ENCODE measurements at places on chromosomes 11 and 22.
A peak's percentile ranks its signal among the peaks of the same experiment; 100 is the strongest.

DNA sequence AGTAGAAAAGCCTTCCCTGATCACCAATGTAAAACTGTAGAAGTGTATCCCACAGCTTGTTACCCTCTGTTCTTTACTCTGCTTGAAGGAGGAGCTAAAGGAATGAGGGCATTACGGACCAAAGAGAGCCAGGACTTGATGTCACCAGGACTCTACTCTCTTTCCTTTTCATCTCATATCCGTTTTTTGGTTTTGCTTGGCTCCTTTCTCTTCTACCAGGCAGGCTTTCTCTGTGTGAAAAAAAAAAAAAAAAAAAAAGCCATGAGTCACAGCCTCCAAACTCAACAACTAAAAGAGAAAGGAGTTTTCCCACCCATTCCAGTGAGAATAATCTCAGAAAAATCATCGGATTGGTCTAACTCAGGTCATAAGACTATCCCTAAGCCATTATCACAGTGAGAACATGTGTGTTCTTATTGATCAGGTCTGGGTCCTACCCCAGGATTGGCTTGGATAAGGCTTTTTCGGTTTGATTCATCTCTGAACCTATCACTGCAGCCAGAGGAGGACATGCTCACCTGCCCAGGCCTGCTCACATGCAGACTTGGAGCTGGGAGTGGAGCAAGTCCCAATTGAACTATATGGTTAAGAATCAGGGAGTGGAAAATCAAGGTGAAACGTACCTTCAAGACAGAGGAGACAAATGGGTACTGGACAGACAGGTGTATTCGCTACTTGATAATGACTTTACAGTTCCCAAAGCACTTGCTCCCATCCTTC, 19.4 kb upstream of the LRRC55 start:
- peak; percentile 57 for DNase-seq

- no peak for DNase-seq
Measured at GRCh38 chr11:30125456-30125855, 105.4 kb upstream of the FSHB start.

DNA sequence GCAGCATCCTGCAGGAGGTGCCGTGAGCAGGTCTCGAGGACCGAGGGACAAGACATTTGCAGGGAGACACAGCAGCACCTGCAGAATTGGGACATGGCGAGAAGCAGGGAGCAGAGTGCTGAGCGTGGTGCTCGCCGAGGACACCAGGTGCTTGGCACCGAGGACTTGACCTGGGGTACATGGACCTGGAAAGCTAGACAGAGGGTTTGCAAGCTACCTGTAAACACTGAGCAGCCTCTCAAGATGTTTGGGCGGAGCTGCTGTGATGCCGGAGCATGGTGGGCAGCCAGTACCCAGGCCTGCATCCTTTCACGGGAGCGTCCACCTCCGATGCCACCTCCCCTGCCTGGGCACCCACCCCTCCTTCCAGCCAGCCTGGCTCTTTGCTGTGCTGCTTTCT, 773.2 kb downstream of the TBC1D22A start:
- no peak for DNase-seq

DNA sequence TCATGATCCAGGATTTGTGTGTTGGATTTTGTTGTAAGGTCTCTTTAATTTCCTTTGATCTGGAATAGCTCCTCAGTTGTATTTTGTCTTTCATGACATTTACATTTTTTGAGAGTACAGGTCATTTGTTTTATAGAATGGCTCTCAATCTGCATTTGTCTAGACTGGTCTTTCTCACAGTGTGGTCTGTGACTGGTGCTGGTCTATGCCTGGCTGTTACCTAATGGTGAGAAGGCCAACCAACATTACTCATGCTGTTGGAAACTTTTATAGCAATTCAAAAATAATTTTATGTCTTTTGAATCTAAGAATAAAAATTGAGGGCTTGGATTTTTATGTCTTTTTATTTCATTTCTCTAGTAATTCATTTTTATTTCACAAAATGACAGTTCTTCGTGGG, 3.9 kb upstream of the NCR3LG1 start:
- DNase-seq: no peak

DNA sequence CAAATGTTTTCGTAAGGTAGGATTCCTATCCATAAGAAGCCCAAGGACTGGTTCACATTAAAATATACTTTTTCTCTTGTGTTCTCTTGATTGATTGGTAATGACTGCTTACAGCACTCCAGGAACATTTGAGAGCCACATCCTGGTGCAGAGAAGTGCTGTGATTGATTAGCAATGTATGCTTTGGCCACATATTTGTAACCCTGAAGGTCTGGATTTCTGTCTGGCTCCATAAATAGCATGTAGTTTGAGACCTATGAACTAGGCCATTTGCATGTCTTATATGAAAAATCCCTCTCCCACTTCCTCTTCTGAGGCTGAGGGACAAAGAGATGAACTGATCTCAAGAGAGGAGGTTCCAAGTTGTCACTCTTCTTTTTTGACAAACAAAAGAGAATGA, 49.3 kb upstream of the CD44 start:
- no peak for DNase-seq

DNA sequence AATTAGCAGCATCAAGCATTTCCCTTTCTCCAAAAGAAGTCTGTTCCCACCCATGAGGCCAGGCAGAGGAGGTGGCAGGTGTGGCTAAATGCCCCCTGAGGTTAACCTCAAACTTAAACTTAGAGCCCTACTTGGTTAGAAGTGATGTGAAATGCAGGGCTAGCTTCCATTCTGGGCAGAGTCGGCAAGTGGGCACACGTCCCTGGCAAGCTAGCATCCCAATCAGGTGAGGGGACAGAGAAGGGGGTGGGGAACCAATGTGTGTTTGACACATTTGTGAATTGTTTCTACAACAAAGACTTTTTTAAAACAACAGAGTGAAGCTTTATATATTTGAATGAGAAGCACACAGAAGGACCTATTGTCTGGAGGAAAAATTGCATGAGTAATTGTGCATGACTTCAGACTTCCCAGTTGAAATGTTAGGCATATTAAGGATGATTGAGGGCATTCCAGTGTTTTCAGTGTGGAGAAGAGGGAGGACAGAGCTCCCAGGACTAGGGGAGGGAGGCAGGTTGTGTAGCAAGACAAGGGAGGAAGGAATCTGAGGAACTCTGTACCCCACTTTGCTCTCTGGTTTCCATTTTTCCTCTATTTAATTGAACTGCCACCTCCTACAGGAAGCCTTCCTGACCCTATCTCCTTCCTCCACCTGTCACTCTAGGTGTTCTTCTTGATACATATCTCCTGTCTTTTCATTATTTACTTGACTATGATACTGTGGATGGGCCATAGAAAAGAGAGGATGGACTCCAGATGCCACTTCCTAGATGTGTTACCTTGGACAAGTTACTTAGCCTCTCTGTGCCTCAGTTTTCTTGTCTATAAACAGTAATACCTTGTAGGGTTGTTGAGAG, 83.3 kb upstream of the PICALM start:
- no peak for DNase-seq

DNA sequence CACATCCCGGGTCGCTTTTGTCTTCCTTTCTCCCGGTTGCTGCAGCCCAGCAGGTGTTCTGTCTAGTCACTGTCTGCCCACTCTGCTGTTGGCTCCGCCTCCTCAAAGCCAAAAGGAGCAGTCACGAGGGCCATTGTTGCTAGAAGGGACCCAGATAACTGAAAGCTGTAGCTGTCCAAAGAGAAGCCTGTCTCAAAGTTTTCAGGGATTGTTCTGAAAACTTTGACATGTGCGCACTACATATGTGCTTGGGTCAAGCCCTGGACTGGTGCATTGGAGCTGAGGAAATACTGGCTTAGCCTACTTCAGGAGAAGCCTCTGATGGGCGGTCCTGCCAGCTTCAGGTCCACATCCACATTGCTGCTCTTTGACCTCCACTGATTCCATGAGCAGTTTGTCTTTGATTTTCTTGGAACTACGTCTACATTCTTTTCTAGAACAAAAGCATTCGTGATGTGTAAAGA, 8.8 kb upstream of the OR2AT4 start:
- no peak for DNase-seq

DNA sequence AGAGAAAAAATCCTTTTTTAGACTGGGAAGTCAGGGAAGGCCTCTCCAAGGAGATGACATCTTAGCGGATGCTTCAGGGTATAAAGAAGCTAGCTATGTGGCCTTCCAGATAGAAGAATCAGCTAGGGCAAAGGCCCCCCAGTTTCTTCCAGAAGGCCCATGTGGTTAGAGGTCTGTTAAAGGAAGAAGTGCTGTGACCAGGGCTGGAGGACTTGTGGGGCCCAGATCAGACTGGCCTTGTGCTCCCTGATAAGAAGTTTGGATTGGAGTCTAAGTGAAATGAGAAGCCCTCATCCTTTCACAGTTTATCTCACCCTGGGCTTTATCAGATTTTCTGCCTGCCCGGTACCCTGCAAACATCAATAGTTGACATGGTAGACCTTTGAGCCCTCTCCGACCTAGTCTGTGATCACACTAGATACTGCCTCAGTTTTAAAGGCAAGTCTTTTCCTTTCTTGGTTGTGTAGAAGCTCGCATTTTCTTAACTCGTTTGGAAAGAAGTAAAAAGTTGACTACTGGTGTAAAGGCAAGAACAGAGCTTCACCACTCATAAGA, 7.8 kb downstream of the AMPD3 start:
- DNase-seq: no peak

DNA sequence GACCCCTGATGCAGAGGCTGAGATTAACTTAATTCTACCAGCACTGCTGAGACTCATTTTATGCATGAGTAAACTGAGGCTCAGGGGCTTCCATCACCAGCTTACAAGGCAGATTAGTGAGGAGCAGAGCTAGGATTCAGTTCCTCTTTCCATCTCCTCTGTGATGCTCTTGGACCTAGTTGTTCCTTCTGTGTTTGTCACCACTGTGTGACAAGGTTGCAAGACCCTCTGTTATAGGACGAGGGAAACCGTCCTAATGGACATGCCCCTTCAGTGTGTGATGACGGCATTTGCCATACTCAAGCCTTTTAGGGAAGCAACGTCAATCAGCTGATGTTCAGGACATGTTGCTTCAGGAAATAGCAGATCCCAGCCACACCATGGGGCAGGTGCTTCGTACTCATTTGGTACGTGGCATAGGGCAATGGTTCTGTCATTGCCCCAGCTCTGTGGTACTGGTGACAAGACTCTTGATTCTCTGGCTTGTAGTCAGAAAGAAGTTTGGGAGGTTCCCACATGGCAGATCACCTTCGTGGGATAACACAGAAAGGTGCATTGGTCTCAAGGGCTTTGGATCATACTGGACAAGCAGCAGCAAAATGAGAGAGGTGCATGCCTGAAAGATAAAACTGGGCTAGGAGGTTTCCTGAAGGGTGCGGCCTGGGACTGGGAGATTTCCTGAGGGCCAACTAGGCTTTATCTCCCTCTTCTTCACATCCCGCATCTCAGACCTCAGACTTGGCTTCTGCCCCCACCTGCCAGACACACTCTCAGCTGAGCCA, 23.9 kb upstream of the CD44 start:
- DNase-seq: no peak

DNA sequence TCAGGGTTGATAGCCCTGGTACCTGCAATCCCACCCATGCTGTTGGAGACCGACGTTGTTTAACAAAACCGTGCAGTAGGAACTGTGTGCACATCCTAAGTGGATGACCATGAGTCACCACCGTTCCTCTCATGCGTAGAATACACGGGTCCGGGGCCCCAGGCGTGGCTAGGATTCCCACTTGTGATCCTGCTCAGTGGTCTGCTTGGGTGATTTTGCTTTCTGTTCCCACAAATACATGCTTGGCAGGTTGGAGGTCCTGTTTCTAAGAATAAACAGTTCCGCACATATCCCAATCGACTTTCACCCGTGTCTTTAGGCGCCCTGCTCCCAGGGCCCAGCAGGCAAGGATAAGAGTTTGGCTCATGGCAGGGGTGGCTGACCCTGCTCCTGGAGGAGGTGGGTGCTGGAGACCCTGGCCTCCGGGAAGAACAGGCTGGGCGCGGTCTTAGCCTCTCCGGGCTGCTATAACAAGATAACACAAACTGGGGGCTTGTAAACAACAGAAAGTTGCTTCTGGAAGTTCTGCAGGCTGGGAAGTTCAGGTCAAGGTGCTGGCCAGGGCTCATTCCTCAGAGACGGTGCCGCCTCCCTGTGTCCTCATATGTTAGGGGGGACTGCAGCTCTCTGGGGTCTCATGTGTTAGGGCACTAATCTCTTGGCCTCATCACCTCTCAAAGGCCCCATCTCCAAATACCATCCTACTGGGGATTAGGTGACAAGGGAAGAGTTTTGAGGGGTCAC, 1028.3 kb downstream of the BRD1 start:
- DNase-seq: no peak

DNA sequence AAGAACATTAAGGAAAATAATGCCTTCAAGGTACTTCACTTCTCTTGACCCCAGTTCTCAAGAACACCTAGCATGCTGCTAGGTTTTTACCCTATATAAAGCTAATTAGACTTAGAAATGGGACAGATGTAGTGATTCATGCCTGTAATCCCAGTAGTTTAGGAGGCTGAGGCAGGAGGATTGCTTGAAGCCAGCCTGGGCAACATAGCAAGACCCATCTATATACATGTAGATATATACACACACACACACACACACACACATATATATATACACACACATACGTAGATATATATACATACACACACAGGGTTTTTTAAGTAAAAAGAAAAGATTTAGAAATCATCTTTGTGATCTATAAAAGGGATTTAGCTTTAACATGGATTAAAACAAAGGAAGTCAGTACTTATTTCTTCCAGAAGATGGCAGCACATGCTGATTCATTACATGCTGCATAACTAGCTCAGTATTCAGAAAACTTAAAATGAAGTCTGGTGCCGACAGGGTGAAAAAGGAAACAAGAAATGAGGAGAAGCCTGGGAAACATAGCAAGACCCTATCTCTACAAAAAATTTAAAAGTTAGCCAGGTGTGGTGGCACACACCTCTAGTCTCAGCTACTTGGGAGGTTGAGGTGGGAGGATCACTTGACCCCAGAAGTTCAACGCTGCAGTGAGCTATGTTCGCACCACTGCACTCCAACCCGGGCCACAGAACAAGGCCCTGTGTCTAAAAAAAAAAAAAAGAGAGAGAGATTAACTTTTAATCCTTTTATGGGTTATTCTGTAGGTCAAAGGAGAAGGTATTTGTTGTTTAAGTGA, 28.5 kb upstream of the RBX1 start:
- DNase-seq: peak; percentile 63

Data from NCI-H2171 treated with DMSO at 0.1 percent for 48 hours (cell line).